Colonic mucosa (tissue), 4 donors: ENCODE measurements at places on chromosomes 12 and 14. TPM values are rescaled to one million over a fixed set of nuclear protein-coding genes. Genes with fewer than 3 reads are reported as not detected.
A peak's percentile ranks its signal among the peaks of the same experiment; 100 is the strongest.

PCBP2 gene
- 596 TPM for total RNA-seq

DNA sequence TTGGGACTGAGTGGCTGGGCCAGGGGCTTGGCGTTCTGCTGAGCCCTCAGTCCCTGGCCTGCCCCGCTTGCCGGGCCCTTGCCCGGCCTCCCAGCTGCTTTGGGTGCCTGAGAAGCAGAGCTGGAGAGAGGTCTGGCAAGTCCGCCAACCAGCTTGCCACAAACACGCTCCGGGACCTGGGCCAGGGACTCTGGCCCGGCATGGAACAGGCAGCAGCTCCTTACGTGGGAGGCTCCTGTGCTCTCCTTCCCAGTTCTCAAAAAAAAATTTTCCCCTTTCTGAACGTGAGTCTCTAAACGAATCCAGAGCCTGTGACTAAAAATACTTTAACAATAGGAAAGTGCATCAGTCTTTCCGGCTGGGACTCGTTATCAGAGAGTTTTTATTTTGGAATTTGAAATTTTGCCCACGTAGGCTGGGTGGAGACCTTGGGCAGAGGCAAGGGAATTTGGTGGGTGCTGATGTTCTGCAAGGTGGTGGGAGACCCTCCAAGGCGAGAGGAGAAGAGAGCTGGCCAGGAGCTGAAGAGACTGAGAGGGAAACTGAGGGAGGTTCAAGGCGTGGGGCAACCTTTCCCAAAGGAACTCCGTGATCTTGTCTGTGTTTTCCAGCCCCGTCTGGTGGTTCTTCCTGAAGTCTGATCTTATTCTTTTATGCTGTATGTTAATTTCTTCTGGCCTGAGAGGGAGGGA, 6.8 kb upstream of the NR4A1 start:
- DNase-seq, result no peak

- DNase-seq, result no peak
These were observed 378.7 kb downstream of the PRKD1 start for GRCh38 chr14:29548948-29549370.

SLC5A8 gene
- total RNA-seq, result 0.30 TPM

INSM2 gene
- not detected for total RNA-seq

GRCh38 chr12:71756054-71756690, 1.5 kb downstream of the RAB21 start:
- no peak for DNase-seq

- DNase-seq, result peak; percentile 15
These were observed 5.1 kb downstream of the RTL1 start for GRCh38 chr14:100898465-100898864.

MMP19 gene
- total RNA-seq, result 2.1 TPM

DNA sequence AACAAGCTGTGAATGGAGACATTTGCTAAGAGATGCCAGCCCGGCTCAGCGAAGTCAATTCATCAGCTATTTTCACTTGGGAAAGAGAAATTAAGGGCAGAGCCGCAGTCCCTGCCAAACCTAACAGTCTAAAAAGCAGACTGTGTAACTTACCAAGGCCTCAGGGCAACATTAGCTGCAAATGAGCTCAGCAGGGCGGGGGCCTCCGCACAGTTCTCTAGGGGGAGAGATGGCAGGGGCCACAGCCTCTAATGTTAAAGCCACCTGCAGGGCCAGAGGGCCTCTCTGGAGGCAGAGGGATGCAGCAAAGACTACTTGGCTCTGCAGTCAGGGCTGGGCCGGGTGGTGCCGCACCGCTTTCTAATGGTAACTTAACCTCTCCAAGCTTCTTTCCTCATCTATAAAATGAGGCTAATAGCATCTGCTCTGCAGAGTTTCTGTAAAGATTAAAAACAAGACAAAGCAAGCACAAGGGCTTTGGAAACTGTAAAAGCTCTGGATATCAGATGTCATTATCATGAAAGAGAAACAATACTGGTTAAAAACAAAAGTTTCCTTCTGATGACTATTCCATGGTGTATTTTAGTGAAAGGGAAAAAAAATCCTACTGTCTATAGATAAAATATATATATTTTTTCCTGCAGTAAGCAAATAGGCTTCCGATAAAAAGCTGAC, 13.4 kb upstream of the GPRC5A start:
- no peak for DNase-seq

MIPOL1 gene
- 4.9 TPM for total RNA-seq

LIMA1 gene
- 228 TPM for total RNA-seq

RTN1 gene
- 4.7 TPM for total RNA-seq

COL2A1 gene
- total RNA-seq, result 1.1 TPM

GRCh38 chr12:52242442-52243258, 9.6 kb downstream of the KRT7 start:
- DNase-seq, result no peak

CLEC4C gene
- not detected for total RNA-seq

EML1 gene
- total RNA-seq, result 14.2 TPM

DNA sequence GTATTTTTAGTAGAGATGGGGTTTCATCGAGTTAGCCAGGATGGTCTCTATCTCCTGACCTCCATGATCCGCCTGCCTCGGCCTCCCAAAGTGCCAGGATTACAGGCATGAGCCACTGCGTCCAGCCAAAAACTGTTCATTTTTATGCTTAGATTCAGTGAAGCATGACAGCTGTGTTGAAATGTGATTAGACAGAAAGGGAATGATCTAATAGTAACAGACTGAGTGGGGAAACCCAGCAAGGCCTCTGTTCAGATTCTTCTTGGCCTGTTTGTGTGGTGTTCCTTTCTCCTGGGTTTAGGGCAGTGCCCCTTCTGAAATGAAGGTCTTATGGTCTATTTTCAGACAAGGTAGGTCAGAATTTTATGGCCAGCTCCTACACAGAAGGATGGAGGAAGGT, 11.8 kb upstream of the ABCD4 start:
- no peak for DNase-seq

- no peak for DNase-seq
These were observed 32.7 kb downstream of the SLC25A21 start for GRCh38 chr14:37139710-37140109.

DNA sequence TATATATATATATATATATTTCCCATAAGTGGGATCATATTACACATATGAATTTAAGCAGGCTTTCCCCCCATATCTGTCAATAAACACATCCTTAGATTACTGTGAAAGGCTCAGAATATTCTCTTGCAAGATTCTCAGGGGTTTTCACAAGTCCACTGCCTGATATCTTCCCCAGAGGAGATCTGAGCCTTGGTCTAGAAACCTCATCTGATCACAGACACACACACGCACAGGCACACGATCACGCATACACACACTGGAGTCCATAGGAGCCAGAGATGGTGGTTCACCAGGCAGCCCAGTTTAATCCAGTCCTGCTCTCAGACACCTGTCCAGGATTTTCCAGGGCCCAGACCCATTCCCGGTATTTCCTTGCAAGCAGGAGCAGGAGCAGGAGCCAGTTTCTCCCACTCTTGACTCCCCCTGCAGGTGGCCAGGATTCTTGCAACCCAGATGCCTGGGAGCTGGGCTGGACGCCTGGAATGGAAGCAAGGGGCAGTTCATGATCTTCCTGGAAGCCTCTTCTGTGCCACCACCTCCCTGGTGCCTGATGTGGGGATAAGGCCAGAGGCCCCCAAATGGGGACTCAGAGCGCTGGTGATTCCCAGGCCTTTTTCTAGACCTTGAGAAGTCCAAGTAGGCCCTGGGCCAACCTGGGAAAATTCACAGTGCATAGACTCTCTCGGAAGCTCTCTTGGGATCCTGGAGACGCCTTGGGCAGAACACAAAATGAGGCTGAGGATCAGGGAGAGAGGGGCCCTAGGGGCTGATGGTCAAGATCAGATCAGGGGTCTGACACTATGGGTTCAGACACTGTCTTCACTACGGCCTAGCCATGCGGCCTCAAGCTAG, 16.5 kb upstream of the KRT78 start:
- DNase-seq, result peak; percentile 79

DNA sequence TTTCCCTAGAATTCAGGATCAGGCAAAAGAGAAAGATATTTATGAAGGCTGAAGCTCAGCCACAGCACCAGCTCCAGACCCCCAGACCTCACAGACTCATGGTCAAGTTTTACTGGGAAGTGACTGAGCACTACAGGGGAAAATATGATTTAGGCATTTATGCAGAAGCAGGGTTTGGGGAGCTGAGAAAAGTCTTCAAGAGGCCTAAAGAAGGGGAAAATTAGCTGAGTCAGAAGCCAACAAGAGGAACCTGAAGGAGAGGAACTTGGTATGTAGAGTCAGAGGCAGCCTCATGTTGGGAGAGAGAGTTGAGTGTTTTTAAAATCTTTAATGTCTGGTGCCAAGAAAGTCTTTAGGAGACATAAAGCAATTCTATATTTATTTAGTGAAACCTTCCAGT, 63.0 kb downstream of the FOS start:
- DNase-seq, result no peak

- DNase-seq, result no peak
These were observed 146.8 kb upstream of the KITLG start for GRCh38 chr12:88726806-88727720.

GRCh38 chr14:92794961-92795360, 856 bp downstream of the GOLGA5 start:
- no peak for DNase-seq

DNA sequence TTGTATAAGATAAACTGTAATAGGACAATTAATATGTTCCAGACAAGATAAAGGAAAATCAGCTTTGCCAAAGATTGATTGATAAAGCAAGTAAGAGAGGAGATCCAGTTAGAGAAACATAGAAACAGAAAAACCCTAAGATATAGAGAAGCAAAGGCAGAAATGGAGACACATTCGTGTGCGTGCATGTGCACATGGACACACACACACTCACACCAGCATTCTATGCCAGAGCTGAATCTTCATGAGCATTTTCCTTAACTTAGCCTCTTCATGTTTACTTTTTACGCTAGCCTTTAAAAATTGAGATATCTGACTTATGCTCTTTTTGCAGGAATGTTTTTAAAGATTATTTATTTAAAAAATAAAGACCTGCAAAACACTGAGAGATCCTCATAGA, 168.5 kb upstream of the ATP2B1 start:
- no peak for DNase-seq

CLEC1B gene
- total RNA-seq, result not detected

BATF gene
- total RNA-seq, result 1.3 TPM

GRCh38 chr14:66476964-66477363, 9.2 kb upstream of the CCDC196 start:
- no peak for DNase-seq

NUDT14 gene
- total RNA-seq, result 40.8 TPM

DNA sequence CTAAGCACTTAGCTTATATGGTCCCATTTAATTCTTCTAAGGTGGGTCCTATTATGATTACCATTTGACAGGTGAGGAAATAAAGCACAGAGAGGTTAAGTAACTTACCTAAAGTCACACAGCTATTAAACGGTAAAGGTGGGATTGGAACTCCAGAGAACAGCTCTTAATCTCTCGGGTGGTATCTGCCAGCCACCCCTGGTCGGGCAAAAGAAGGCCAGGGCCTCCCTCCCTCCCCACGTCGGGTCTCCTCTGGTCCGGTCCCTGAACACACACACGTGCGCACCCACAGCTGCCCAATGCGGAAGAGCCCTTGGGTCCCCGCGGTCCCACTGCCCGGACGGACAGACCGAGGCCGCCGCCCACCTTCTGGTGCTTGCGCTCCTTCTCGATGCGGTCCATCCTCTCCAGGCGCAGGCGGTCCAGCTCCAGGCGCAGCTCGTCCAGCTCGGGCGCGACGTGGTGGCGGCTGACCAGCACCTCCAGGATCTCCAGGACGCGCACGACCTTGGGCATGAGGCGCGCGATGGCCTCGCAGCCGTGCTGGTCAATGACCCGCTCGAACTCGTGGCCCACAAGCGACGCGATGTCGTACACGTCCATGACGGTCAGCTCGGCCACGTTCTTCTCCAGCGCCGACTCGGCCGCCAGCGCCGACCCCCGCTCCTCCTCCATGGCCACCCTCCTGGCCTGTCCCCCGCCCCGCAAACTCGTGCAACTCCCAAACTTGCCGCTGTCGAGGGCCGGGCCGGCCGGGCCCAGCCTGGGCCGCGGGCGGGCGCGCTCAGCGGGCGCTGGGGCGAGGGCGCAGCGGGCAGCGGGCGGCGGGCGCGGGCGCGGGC, 490 bp downstream of the RILPL1 start:
- peak; percentile 30 for DNase-seq

DNA sequence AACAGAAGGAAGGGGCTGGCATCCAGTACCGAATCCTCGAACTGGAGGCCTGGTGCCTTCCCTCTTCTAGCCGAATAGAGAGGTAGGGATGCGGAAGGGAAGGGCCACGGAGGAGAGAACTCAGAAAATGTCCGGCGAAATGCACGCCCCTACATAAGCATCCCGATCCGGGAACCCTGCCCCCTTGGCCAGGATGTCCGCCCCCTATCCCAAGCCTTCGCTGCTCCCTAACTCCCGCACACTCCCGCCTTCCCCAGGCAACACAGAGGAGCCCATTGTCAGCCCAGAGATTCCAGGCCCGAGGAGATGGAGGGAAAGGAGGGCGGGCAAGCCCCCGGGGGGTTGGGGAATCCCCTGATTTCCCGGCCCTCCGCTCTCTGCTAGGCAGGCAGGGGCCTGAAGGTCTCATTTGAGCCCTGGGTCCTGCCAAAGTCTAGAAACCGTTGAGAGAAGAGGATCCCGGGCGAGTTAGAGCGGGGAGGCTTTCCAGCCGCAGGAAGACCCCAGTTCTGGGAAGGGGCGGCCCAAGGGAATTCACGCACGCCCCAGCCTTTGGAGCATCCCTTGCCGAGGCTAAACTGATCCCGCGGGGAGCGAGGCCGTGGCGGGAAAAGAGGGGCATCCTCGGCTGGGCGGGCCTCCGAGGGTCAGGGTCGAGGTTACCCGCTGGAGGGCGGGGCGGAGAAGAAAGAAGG, 569 bp upstream of the ARHGEF40 start:
- DNase-seq, result no peak

HOXC11 gene
- not detected for total RNA-seq

CLEC12A gene
- 0.72 TPM for total RNA-seq

DNA sequence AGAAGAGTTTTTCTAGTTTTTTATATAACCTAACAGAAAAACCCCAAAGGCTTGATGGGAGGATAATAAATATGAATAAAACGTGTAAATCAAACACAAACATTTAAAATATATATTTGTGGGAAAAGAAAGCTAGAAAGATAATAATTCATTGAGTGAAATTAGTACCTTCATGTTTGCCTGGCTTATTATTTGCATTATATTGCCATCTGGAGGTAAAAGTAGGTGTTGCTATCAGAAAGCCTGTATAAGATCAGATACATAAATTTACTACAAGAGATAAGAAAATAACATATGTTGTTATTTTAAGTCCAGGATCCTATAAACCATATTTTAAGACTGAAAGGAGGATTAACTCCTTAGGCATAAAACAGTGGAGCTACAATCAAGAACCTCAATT, 77.7 kb downstream of the NTS start:
- DNase-seq, result no peak

DNA sequence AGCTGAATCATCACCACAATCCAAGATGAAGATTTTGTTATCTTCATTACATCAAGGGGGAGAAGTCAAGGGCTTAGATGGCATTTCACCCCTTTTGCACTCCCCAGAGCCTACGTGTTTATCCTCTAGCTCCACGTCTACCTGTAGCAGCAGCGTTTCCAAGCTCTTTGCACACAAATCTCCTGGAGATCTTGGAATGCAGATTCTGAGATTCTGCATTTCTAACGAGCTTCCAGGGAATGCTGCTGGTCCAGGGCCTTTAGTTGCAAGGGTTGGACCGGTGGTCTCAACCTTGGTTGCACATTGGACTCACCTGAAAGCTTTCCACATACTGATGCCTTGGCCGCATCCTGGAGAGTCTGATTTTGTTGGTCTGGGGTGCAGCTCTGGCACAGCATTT, 49.5 kb upstream of the STON2 start:
- no peak for DNase-seq

- no peak for DNase-seq
These were observed 359.8 kb downstream of the ATP23 start for GRCh38 chr12:58301038-58301729.

ERGIC2 gene
- 60.0 TPM for total RNA-seq

RNASE11 gene
- total RNA-seq, result not detected

GRCh38 chr12:62697893-62698292, 231.3 kb downstream of the MON2 start:
- DNase-seq, result no peak

KRT74 gene
- not detected for total RNA-seq
